Activated CD8-positive, alpha-beta T cell treated with anti-CD3 and anti-CD28 coated beads for 36 hours (primary cell): ENCODE measurements at places on chromosomes 4 and X.

- no peak for DNase-seq
Measured at GRCh38 chr4:183284965-183285364, 35.1 kb downstream of the CLDN22 start.

DNA sequence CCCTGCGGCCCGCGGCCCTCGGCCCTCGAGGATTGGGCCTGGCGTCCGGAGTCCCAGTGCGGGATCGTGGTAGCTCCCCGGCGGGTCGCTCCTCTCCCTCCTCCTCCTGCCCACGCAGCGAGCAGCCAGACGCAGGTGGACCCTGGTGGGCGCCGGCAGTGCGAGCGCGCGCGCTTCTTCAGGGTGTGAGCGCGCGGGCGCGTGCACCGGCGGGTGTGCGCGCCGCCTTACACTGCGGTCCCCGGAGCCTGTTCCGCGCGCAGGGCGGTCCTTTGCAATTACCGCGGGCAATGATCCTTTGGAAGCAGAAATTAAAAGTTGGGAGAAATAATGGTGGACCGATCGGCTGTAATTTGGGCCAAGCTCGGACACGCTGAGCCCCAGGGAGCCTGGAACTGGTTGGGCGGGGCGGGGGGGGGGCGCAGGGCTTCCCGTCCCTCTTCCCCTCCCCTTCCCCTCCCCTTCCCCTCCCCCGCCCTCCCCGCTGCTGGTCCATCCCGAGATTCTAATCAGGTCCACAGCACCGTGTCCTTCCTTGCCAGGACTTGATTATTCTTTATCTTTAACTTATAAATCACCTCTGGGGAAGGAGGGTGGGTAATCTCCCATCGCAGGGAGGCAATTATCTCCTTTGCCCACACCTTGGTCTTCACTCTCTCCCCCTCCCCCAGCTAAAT lies 1.6 kb upstream of the NKX1-1 start:
- DNase-seq: no peak

DNA sequence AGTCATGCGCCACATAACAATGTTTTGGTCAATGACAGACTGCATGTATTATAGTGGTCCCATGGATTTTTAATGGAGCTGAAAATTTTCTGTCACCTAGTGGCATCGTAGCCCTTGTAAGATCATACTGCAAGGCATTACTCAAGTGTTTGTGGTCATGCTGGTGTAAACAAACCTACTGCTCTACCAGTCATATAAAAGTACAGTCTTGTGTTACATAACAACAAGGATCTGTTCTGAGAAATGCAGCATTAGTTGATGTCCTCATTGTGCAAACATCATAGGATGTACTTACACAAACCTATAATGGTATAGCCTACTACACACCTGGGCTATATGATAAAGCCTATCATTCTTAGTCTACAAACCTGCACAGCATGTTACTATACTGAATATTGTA lies 34.6 kb downstream of the COX18 start:
- no peak for DNase-seq

- DNase-seq: no peak
Measured at GRCh38 chr4:173211838-173212237, 43.2 kb downstream of the GALNT7 start.

DNA sequence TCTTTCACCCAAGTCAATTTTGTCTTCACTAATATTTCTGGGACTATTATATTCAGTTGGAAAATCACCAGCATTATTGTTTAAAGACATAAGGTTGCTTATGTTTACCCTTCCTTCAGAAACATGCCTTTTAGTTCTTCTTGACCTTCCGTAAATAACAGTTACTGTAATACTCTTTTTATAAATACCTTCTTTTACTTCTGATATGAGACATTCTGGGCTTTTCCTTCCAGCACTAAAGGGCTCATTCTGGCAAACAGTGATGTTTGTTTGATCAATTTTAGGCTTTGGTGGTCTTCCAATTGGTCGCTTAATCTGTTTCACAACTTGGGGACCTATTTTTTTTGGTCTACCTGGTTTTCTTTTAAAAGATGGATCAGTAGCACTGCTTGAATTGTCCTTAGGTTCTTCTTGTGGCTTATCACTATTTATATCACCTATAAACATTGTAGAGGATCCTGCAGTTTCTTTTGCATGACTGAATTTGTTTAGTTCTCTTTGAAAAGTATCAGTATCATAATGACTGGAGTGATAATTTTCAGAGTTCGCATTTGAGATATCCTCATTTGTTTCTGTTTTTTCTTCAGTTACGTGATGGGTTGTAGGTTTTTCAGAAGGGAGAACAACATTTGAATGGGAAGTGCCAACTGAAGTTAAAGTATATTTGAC lies 64.8 kb downstream of the NCAPG start:
- DNase-seq: no peak

GRCh38 chr4:79287718-79288117 lies 38.1 kb downstream of the NAA11 start:
- no peak for DNase-seq

- no peak for DNase-seq
Measured at GRCh38 chrX:24963823-24964222, 51.9 kb downstream of the ARX start.

DNA sequence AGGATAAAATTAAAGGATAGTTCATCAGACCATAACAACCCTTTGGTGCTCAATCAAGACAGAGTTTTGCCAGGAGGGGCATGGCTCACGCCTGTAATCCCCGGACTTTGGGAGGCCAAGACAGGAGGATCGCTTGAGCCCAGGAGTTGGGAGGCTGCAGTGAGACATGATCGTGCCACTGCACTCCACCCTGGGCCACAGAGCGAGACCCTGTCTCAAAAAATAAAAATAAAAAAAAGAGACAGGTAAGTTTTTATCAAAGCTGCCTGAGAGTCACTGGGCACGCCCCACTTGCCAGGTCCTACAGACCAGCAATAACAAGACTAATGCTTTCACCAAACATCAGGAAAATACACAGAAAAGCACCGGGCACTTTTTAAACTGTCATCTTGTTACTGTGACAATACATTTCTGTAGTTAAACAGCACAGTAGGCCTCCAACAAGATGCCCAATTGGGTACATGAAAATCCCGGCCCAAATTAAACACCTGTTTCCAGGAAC lies 765 bp downstream of the CFAP97 start:
- DNase-seq: peak; percentile 24

- DNase-seq: no peak
Measured at GRCh38 chr4:108213308-108213707, 44.6 kb upstream of the LEF1 start.

- peak; percentile 38 for DNase-seq
Measured at GRCh38 chr4:169823685-169824084, 65.9 kb upstream of the HPF1 start.

- peak; percentile 63 for DNase-seq
Measured at GRCh38 chr4:153809307-153809706, 20.4 kb upstream of the SFRP2 start.

GRCh38 chr4:168615294-168616065 lies 118.6 kb downstream of the PALLD start:
- no peak for DNase-seq

GRCh38 chrX:120857240-120857639 lies 18.4 kb downstream of the CT47B1 start:
- peak; percentile 6 for DNase-seq

DNA sequence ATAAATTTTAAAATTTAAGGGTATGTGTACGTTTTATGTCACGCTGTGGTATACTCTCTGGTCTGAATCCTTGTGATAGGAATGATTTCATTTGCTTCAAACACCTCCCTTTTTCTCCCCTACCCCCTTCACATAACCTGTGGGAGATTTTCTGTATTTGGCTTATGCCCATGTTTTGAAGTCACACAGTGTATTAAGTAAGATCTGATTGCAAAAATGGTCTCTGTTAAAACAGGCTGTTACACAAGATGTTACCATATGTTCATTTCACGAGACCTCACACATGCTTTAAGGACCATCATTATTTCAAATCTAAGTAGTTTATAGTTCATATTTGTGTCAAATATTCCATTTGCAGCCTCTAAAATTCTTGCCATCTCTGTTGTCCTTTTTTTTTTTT lies 63.5 kb downstream of the TMEM131L start:
- DNase-seq: no peak

- DNase-seq: no peak
Measured at GRCh38 chr4:13793020-13793710, 165.6 kb upstream of the BOD1L1 start.

GRCh38 chr4:742096-742741 lies 36.6 kb downstream of the PCGF3 start:
- no peak for DNase-seq

GRCh38 chrX:132676102-132676501 lies 187.3 kb upstream of the MBNL3 start:
- DNase-seq: no peak

DNA sequence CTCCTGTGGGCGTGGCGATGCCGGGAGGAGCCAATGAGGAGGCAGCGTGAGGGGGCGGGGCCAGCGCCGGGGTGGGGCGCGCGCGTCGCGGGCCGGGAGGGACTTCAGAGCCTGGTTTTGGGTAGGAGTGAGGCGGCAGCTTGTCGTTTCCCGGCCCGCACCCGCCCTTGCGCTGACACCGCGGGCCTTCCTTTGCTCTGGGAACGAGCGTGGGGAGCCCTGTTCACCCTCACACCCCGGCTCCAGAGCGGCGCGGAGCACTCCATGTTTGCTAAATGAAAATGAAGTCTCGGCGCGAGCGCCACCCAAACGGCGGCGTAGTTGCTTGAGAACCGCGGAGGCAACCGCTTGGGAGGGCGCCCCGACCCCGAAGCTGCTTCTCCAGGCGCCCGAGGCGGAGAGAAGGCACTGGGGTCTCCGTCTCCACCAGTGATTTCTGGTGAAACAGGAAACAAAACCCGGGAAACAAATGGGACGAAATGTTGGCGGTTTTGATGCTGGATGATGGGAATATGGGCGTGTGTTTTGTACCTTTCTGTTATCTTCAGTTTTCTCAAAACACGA lies 497 bp upstream of the GRPEL1 start:
- DNase-seq: no peak

GRCh38 chr4:121990489-121990888 lies 38.6 kb upstream of the TRPC3 start:
- no peak for DNase-seq

- DNase-seq: no peak
Measured at GRCh38 chrX:149374751-149375150, 130.4 kb downstream of the IDS start.

- peak; percentile 57 for DNase-seq
Measured at GRCh38 chr4:26372525-26373172, 51.8 kb downstream of the RBPJ start.

GRCh38 chr4:116132946-116133345 lies 952.4 kb downstream of the TRAM1L1 start:
- DNase-seq: no peak

GRCh38 chr4:1061056-1061700 lies 49.8 kb downstream of the FGFRL1 start:
- DNase-seq: no peak
